ENCODE measurements at places on chromosomes 11 and 22.

- DNase-seq = peak; percentile 79
Observed at GRCh38 chr22:18001040-18001893, 23.1 kb downstream of the MICAL3 start.

- no peak for DNase-seq
Observed at GRCh38 chr22:25959818-25960774, 209.2 kb upstream of the SEZ6L start.

DNA sequence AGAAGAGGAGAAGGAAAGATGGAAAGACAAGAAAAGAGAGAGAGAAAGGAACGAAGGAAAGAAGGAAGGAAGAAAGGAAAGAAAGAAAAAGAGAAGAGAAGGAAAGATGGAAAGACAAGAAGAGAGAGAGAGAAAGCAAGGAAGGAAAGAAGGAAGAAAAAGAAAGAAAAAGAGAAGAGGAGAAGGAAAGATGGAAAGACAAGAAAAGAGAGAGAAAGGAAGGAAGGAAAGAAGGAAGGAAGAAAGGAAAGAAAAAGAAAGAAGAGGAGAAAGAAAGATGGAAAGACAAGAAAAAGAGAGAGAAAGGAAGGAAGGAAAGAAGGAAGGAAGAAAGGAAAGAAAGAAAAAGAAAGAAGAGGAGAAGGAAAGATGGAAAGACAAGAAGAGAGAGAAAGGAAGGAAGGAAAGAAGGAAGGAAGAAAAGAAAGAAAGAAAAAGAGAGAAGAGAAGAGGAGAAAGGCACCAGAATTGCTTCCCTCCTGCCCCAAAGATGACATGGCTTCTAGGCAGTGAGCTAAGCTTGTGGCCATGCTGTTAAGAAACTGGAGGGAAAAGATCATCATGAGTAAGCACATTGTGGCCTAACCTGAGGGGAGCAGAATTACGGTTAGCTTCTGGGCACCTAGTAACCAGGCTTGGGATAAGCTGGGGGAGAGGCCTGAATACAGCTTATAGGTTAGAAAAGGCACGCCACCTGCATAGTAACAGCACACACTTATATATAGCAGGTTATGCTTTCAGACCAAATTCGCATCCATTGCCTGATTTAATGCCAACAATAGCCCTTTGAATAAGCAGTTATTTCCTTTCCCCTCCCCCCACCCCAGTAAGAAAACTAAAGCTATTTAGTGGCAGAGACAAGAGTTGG is 2.3 kb upstream of the ST3GAL4 start:
- no peak for DNase-seq

GRCh38 chr11:113248702-113249490 is 65.5 kb upstream of the TTC12 start:
- no peak for DNase-seq

DNA sequence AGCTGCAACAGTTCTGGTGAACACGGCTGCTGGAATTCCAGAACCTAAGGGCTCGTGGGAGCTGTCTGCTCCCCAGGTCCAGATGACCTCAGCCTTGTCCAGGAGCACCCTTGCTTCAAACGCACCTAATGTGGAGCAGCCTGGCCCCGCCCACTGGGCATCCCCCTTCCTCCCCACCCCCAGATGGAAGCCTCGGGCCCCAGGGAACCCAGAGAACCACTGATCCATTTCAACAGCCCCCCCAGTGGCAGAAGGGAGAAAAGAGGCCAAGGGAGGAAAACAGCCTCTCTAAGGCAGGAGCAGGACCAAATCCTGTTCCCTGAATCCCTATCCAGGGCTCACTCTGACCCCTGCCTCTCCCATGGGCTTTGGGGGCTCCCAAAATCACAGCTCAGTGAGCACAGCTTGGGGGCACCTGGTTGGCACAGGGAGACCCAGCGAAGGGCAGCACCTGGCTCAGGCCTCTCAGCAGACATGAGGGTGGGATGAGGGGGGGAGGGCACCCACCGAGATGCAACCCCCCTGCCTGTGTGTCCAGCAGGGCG is 1.2 kb downstream of the CYTH4 start:
- no peak for DNase-seq

- DNase-seq = no peak
Observed at GRCh38 chr11:11640152-11640551, 18.3 kb upstream of the GALNT18 start.

DNA sequence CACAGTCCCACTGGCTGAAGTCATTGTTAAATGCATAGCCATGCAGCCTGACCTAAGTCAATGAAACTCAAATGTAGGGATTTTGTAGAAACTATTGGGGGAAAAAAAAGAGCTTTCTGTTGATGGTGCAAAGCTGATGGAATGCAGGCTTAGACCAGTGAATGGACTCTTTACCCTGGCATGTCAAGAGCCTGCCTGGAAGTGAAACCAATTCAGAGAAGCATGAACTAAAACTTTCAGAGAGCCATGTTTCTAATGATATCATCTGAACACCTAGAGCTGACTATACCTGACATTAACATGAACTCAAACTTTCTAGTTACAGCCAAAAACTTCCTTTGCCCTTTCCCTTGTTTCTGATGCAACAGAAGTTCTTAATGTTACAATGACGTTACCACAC is 89.0 kb downstream of the APIP start:
- DNase-seq = no peak

GRCh38 chr22:26481694-26482093 is 1.9 kb downstream of the HPS4 start:
- no peak for DNase-seq

GRCh38 chr22:49425356-49425755 is 402.3 kb downstream of the BRD1 start:
- DNase-seq = no peak

- DNase-seq = no peak
Observed at GRCh38 chr11:10779086-10779485, 28.0 kb downstream of the CTR9 start.

- DNase-seq = no peak
Observed at GRCh38 chr11:123742031-123742723, 717 bp upstream of the ZNF202 start.

DNA sequence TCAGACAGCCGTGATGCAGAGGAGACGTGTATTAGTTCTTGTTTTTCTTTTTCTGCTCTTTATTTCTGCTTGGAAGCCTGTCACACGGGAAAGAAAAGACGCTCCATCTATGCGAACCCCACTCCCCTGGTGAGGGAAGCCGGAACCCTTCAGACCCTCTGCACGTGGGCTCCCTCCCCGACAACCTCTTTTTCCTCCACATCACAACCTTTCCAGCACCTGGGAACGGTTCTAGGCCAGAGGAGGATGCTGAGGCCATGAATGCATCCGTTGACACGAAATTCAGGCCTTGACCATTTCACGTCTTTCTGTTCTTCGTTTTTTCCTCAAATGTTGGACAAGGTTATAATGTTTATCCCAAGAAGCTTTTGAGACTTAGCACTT is 85.3 kb upstream of the WNT7B start:
- no peak for DNase-seq

All from upper lobe of left lung (tissue), 6 donors.